ENCODE measurements at places on chromosomes 1 and 21.

GRCh38 chr1:182330303-182330702, 61.3 kb downstream of the GLUL start:
- DNase-seq, result no peak

GRCh38 chr21:26546446-26547097, 26.5 kb downstream of the CYYR1 start:
- DNase-seq, result no peak

DNA sequence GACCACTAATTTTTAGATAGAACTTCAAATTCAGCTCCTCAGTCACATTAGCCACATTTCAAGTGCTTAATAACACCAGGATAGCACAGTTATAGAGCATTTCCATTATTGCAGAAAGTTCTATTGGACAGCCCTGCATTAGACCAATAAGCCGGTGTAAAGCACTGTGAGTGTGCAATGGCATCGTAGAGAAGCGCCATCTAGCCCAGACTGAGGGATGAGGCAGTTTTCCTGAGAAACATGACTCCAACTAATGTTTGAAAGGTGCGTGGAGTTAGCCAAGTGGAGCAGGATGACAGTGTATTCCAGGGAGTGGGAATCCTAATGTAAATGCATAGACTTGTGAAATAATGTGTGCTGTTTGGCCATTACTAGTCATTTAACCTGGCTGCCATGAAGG, 7.7 kb downstream of the RPE65 start:
- DNase-seq, result no peak

DNA sequence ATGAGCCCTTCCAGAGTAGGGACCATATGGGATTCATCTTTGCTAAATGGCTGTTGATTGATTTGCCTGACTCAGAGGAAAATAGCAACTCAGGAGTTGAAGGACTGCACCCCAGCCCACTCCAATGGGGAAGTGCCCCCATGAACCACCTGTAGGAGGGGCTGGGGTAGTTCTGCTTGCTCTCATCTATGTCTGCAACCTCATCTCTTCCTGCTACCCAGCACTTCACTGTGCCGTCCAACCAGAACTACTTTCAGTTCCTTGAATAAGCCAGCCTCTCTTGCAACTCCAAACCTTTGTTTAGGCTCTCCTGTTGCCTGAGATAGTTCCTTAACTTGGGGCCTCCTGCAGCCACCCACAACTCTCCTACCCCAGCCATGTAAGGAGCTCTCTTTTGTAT, 26.6 kb downstream of the BEND5 start:
- no peak for DNase-seq

DNA sequence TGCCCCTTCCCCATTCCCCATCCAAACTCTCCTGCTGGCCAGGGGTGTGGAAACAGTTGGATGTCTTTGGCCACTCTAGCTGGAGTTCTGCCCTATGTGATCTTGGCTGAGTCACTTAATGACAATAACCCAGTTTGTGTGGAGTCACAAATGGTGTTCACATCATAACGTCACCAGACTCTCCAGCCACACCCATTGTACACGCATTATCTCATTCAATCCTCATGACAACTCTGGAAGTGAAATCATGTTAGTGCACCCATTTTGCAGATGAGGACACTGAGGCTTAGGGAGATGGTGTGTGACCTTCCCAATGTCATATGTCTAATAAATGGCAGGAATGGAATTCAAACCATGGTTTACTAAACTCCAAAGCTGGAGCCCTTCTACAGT, 1.2 kb upstream of the CDA start:
- DNase-seq, result no peak

DNA sequence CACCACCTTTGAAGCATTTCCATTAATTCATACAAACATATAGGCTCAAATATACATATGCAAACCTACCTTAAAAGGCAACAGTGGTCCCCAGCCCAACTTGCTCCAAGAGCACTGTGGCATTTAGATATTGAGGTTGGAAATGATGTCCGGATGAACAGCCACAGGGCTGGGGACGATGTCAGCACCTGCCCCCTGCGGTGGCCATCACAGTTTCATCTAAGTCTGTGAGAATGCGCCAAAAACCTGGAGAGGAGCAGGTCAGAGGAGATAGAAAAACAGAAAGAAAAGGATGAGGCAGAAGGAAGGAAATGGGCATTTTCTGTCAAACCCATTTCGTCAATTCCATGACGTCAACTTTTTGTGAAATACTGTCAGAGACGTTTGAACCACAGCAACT, 67.4 kb downstream of the TIAM1 start:
- DNase-seq, result no peak

GRCh38 chr1:27862671-27863537, 9.4 kb upstream of the THEMIS2 start:
- no peak for DNase-seq

DNA sequence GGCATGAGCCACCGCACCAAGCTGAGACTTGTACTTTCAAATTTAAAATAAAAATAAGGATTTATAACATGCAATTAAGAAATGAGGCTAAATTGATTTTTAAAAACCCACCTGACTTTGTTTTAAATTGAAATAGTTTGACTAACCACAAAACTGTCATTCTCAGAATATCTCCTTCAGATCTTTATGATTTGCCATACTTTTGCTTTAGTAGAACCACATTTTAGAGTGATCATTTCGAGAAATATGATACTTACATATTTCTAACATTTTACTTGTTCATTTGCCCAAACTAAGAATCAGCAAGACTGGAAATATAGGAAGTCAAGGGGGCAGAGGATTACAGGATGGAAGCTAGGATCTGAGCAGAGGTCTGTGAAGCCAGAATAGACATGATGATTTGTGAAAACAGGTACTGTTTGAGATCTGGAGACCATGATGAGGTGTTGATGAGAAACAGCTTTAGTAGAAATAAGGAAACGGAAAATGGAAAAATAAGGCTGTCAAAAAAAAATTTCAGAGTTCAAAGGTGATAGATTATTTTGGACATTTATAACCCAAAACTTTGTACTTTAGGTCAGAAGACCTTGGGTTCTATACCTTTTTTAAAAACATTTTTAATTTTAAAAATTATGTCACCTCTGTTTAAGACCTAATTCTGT, 44.8 kb downstream of the GIPC2 start:
- DNase-seq, result no peak

GRCh38 chr21:35697321-35697808, 363.0 kb downstream of the SETD4 start:
- DNase-seq, result no peak

- no peak for DNase-seq
Measured at GRCh38 chr1:85583611-85584263, 3.2 kb downstream of the CCN1 start.

- no peak for DNase-seq
Measured at GRCh38 chr1:1665815-1666251, 7.0 kb upstream of the CDK11B start.

GRCh38 chr1:211632808-211633523, 42.5 kb downstream of the NEK2 start:
- no peak for DNase-seq

GRCh38 chr1:116259663-116260062, 113.4 kb upstream of the ATP1A1 start:
- DNase-seq, result no peak

- no peak for DNase-seq
Measured at GRCh38 chr1:5338466-5338865, 653.8 kb downstream of the NPHP4 start.

DNA sequence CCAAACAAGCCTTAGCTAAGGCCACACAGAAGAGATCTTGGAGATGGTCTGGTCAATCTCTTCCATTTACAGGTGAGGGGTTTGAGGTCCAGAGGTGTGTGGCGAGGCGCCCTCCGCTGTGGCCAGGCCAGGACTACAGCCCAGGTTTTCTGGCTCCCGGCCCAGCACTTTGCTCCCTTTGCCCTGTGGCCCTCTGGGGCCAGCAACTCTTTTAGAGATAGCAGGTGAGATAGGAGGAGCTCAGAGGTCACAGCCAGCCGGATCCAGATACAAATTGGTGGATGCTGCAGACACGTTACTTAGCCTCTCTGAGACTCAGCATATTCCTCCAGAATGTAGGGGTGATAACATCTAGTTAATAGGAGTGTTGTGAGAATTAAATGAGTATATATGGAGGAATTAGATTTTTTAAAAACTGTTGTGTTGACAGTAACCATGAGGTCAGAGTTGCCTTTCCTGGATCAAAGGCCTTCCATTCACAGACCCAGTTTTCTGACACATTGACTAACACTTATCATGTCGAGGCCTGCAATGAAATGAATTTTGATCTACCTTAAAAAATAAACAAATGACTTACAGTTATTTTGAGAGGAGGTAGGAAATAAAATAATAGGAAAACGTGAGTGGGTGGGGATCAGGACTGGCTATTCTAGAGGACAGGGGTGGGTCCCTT, 16.6 kb downstream of the TEX35 start:
- no peak for DNase-seq

DNA sequence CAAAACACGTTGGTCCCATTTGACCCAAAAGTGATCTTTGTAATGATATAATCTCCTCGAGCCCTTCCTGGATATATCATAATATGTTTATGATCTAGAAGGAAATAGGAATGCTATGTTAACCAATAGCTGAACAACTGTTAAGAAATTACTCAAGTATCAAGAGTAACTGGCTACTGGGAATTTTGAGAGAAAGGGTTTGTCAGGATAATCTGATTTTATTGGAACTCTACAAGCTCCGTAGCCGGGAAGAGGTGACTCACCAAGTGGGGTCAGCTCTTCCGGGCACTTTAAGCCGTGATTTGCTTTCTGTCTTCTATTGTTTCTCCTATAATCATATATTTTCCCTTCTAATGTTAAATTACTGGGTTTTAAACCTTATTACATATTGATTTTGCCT, 250.5 kb upstream of the POGK start:
- no peak for DNase-seq

DNA sequence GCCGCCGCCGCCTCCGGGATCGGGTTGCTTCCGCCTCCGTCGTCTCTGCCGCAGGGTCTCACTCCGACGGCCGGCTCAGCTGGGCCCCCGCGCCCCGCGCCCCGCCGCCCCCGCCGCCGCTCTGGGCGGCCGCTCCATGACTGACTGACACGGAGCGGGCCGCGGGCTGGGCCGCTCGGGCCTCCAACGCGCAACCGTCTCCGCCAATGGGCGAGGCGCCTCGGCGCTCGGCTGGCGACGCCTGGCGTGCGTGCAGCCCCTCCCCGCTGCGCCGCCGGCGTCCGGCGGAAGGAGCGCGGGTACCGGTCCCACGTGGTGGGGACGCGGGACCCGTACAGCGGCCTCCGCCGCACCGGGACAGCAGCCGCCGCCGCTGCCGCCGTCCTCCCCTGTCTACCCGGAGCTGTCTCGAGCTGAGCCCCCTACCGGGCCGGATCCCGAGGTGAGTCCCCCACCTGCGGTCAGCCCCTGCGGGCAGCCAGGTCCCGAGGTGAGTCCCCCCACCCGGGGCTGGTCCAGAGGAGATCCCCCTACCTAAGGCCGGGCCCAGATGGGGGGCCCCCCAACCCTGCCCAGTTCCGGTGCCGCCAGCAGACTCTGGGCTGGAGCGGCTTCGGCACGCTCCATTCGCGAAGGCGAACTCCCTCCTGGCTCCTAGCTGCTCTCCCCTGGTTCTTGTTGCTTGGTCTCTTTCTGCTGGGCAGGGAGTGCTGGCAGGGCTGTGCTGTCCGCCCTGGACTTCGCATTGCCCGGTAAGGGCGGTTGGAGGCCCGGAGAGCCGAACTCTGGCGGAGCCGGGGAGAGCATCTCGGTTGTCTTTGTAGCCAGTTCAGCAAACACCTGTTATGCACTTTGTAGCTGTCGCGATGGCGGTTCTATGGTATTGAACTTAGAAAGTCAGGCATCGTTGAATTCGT, at the start of the genes TAF5L and URB2:
Gene TAF5L, minus strand, starts transcription at position 208 of the 917 bp plus-strand sequence. CDS start 11,640 bp downstream, outside the sequence.
Gene URB2, plus strand, starts transcription at position 333 of the 917 bp plus-strand sequence. CDS start 1,387 bp downstream, outside the sequence.
- peak; percentile 66 for DNase-seq

GRCh38 chr1:178739285-178740045, 14.4 kb downstream of the RALGPS2 start:
- no peak for DNase-seq

GRCh38 chr1:34865981-34866761, 6.6 kb upstream of the SMIM12 start:
- peak; percentile 88 for DNase-seq

DNA sequence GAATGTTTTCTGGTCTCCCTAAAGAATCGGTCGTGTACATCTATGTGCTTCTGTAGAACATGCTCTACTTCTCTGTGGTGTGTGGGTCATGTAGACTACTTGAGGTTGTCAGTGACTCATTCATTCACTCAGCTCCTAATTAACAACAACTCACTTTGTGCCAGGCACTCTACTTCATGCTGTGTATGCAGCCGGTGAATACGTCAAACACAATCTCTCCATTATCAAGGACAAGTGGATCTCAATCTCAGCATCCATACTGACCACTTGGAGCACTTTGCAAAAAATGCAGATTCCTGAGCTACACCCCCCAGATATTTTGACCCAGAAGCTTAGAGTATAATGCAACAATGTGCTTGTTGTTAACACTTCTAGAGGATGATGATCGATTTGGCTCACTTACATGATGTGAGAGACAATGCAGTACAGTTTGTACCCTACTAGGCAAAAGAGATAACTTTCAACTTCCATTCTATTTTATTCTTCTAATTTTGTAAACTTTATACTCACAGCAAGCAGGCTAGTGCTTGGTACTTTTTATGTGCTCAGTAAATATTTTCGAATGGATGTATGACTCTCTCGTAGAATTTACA, 508.6 kb upstream of the ADAMTS5 start:
- no peak for DNase-seq

GRCh38 chr1:100811808-100812207, 82.8 kb downstream of the EXTL2 start:
- no peak for DNase-seq

GRCh38 chr1:40789342-40789598, 5.7 kb downstream of the KCNQ4 start:
- DNase-seq, result no peak

GRCh38 chr1:207654320-207654719, 9.4 kb downstream of the CR1L start:
- no peak for DNase-seq

- DNase-seq, result no peak
Measured at GRCh38 chr21:42699196-42699595, 45.8 kb downstream of the PDE9A start.

DNA sequence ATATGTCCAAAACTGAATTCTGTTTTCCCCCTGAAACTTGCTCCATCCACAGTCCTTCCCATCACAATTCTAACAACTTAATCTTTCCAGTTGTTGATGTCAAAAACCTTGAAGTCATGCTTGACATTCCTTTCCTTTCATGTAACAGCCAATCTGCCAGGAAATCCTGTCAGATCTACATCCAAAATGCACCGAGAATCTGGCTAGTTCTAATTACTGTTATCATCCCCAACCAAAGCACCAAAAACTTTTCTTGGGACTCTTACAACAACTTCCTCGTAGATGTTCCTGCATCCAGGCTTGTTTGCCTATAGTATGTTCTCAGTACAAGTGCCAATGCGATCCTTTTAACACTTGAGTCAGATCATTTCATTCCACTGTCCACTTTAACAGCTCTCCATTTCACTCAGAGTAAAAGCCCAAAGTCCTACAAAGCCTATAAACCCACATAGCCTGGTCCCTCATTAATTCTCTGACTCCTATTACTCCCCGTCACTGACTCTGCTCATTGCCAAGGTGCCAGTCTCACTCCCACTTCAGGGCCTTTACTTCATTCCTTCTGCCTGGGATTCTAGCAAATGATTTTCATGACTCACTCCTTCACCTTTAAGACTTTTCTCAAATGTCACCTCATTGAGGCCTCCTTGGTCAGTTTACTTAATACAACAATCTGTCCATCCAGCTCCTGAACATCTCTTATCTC, 493.2 kb upstream of the NFIA start:
- DNase-seq, result no peak

All from stimulated activated CD8-positive, alpha-beta memory T cell treated with anti-CD3 and anti-CD28 coated beads, Interleukin-7, amount 100 ng/mL, for 1 hour (primary cell).